CD4-positive, alpha-beta T cell treated with Interleukin-4 for 4 hours (primary cell): ENCODE measurements at places on chromosomes 6 and 20.
A peak's percentile ranks its signal among the peaks of the same experiment; 100 is the strongest.

DNA sequence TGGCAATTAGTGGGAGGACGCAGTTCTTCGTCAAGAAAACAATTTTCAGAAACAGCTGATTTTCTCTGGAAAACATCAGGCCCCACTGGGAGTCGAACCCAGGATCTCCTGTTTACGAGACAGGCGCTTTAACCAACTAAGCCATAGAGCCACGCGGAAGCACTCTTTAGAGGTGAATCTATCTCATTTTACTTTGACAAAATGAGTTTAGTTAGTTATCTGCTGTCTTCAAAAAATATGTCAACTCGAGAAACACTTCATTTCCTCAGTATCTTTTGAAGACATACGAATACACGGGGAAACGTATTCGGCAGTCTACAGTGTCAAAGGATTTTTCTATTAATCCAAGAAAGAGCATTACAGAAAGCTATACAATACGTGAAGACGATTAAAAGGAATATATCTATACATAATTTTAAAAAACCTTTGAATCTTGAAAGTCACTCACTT is 26.7 kb downstream of the GPX6 start:
- DNase-seq = peak; percentile 7

- peak; percentile 33 for DNase-seq
Measured at GRCh38 chr6:132669690-132670291, 10.8 kb upstream of the TAAR1 start.

DNA sequence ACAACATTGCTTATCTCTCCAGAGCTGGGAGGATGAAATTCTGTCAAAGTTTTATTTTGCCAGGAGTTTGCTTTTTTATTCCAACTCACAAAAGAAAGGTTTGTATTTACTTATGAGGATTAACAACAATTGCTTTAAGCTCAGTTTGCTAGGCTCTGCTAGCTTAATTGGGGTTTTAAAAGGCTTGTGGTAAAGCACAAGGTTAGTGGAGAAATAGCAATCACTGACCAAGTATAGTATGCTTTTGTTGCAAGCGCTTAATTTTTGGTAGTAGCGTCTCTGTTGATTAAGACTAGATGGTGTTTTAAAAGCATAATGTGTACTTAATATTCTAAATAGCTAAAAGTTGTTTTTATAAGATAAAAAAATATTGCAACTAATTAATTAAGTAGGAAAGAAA is 45.7 kb downstream of the TINAG start:
- DNase-seq = no peak

GRCh38 chr6:135458051-135458450 is 39.5 kb downstream of the AHI1 start:
- no peak for DNase-seq

- DNase-seq = no peak
Measured at GRCh38 chr6:118309337-118310093, 238.6 kb upstream of the PLN start.
